ENCODE measurements at places on chromosomes 1 and 21. TPM values are rescaled to one million over a fixed set of nuclear protein-coding genes. Genes with fewer than 3 reads are reported as not detected.

DNA sequence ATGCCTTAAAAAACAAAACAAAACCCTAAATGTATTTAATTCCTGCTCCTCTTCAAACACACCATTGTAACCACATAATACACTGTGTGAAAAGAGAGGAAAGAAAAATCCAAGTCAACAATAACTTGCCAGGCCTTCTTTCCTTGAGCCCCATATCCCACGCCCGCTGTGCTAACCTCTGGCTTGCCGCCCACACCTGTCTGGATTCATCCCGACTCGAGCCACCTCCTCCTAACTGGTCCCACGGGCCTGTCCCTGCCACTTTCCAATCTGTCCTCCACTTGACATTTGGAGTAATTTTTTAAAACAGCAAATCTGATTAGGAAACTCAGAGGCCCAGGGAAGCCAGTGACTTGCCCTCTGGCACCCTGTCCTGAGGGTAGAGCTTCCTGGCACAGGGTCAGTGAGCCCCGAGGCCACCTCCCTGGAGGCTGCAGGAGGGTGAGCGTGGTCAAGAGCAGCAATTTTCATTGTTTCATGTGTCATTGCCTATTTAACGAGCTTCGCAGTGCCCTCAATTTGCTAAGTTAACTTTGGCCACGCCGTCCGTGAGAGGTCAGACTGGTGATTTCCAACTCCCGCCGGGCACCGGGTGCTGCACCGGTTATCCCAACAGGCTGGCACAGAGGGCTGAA is 54.1 kb downstream of the B3GALT5 start:
- no peak for DNase-seq

- DNase-seq: no peak
Observed at GRCh38 chr1:203149188-203149840, 21.8 kb downstream of the ADORA1 start.

SORT1 gene
- 75.1 TPM for total RNA-seq

DNA sequence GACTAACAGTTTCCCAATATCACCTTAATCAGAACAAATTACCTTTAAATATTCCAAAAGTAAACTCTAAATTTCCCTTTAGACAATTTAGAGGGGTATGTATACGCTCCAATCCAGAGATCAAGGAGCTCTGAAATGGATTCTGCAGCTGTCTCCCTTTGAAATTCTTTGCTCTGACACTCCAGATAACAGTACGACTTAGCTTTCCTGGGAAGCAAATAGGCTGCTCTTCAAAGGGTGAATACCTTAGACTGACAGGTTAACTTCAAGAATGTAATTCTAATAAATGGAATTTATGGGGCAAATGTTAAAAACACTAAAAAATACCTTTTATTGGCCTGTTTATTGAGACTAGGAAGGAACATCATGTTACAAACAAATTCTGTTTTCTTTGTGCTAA is 357.2 kb downstream of the USP25 start:
- DNase-seq: no peak

- no peak for DNase-seq
Observed at GRCh38 chr1:13605159-13605558, 21.5 kb downstream of the PDPN start.
